ENCODE measurements at places on chromosomes 2 and 18.
A peak's percentile ranks its signal among the peaks of the same experiment; 100 is the strongest.

GRCh38 chr2:240557101-240557751 lies 562 bp downstream of the ANKMY1 start:
- peak; percentile 65 for DNase-seq

DNA sequence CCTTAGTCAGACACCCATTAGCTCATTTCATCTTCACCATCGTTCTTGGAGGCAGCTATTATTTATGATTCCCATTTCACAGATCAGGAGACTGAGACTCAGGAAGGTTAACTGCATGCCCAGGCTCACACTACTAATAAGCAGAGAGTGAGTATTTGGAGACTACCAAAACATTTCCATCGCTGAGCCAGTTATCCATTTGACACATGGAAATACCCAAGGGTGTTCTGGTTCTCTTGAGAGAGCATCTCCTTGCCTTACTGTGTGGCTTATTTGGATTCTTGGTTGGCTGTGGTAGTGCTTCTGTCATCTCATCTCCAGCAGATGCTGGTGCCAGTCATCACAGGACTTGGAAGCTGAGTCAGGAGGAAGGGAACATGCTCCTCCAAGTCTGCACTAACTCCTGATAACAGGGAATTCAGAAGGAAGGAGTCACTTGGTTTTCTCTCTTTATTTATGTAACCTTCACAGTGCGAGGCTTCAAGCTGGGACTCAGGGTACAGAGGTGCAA lies 55.2 kb downstream of the RASGRP3 start:
- DNase-seq, result no peak

DNA sequence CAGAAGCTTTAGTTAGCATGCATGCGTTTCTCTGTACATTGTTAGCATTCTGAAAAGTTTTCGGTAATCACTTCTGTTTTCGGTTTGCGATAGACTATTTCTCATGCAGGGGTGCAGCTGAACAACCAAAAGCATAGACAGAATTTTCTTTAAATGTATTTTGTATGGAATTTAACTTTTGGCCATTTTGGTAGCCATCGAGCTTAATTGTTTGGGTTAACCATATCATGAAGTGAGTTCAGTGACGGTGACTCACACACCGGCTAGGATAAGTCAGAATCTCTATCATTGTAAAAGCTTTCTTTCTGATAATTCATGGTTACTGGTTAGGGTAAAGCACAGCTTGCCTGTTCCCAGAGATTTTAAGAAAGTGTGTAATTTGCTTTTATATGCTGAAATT lies 107.2 kb downstream of the CD226 start:
- no peak for DNase-seq

DNA sequence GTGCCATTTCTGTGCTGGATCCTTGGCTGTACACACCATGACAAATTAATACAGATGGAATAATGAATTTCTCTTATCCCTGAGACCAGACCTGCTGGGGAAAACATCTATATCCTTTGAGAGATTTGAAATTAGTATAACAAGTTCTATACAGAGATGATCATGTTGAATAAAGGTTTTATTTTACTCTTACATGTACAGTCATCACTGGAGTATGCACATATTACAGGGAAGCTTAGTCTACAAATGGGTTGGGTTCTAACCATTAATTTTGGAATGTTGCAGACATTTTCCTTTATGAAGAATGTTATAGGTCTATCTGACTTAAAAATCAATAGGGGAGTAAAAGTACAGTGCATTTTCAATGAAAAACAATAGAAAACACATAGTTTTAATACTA lies 29.9 kb upstream of the MMADHC start:
- DNase-seq, result no peak

DNA sequence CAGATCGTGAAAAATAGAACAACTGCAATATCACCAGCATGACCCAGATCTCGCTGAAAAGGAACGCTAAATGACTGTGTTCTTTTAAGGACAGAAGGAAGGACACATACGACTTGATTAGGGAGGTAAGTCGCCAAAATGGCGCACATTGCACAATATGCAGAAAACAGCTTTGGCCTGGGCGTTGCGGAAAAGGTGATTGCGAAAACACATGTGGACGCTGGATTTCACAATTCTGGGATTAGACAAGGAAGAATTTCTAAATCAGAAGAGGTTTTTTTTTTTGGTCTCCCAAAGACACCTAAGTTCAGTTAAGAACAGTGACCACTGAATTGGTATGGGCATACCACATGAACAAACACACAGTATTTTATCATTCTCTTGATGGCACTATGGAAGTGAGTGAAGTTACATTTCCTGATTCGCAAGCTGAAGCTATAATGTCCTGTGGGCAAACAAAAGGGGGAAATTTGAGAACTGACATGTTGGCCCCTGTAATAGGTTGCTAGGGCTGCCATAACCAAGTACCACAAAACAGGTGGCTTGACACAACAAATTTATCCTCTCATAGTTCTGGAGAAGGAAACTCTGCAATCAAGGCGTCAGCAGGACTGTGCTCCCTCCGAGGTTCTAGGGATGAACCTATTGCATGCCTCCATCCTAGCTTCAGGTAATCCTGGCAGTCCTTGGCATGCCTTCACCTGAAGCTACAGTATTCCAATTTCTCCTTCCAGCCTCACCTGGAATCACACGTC lies 25.8 kb upstream of the ERICH2 start:
- DNase-seq, result no peak

GRCh38 chr2:52501715-52502475 lies 1265.7 kb upstream of the CHAC2 start:
- no peak for DNase-seq

DNA sequence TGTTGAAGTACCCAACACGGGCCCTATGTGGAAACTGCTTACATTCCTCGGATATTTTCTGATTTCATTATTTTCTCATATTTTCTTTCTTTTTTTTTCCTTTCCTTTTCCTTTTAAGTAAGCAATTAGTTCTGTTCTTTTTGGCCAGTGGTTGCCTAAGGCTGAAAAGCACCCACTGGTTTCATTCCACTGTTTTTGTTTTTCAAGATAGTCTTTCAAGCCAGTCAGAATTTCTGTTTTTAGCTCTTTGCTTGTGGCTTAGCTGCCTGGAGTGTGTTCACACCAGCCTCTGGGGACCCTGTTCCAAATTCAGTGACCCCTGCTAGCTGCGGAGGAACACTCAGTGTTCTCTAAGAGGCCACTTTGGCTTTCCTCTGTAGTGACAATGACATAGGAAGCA lies 73.6 kb downstream of the NRP2 start:
- no peak for DNase-seq

DNA sequence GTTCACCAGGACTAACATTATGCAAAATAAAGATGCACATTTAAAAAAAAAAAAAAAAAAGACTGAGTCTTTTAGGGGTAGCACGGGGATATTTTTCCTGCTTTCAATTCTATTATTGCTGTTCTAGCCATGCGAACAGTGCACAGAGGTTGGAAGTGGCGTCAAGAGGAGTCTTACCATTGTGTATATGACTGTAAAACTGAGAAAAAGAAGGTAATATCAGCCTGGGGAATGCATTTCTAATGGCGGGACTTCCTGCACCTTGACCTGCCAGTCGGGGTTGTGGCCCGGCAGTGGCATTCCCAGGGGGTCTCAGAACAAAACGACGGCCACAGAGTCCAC lies 48.5 kb upstream of the ATP6V1B1 start:
- no peak for DNase-seq

DNA sequence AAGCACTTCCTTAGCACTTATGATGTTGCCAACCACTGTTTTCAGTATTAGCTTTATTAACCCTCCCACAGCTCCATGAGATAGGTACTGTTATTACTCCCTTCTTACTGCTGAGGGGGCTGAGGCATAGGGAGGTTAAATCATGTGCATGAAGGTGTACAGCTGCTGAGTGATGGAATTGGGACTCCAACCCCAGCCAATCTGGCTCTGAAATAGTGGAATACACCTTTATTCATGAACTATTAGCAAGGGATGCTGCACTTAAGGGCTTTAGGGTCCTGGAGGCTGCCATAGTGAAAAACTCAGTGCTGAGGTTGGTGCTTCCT lies 19.2 kb downstream of the SMARCAL1 start:
- no peak for DNase-seq

DNA sequence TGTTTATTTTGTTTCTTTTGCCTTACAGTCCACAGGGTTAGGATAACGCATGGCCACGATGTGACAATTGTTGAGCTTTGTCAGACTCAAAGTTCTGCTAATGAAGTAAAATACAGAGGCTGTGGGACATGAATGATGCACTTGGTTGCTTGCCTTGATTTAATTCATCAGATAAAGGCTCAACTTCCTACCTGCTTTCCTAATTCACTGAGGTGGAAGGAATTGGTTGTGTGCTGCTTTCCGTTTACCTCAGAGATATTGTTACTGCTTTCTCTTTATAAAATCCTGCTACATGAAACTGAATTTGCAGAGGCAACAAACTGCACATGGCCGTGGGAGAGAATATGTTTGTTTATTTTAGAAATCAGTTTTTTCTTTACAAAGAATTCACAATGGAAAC lies 6.6 kb downstream of the RIT2 start:
- no peak for DNase-seq

DNA sequence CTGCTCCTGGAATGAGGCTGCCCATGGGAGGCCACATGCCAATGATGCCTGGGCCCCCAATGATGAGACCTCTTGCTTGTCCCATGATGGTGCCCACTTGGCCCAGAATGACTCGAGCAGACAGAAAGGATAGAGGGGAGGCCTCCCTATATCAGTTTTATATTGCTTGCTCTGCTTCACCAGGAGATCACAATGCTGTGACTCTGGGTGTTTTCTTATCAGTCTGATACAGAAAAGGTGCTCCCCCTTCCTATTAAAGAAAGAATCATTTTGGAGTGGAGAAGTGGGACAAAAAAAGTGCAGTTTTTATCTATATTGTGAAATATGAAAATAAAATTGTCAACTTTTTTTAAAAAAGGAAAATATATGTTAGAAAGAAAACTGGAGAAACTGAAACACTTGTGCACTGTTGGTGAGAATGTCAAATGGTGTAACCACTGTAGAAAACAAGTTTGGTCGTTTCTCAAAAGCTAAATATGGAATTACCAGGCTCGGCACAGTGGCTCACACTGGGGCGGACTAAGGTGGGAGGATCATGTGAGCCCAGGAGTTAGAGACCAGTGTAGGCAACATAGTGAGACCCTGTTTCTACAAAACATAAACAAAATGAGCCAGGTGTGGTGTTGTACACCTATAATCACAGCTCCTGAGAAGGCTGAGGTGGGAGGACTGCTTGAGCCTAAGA lies 21.8 kb downstream of the LPIN2 start:
- DNase-seq, result no peak

- DNase-seq, result no peak
Measured at GRCh38 chr2:96207073-96207773, 1.4 kb downstream of the STARD7 start.

- no peak for DNase-seq
Measured at GRCh38 chr18:715626-716025, 3.2 kb upstream of the ENOSF1 start.

GRCh38 chr18:6842081-6842480 lies 112.6 kb downstream of the ARHGAP28 start:
- no peak for DNase-seq

DNA sequence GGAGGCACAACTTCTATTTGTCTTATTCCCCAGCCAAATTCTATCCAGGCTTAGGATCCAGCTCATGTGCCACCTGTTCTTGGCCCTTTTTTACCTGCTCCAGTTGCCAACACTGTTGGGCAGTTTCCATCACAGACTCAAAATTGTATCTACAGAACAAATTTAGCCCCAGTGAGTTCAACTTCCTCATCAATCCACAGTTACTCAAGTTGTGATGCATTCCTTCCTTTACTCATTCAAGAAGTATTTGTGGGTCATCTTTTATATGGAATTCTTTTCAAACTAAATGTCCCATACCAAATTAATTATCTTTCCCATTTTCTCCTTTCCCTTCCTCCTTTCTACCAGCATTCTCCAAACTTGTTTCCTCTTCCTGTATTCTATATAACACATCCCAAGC lies 12.7 kb upstream of the DDX18 start:
- DNase-seq, result no peak

GRCh38 chr2:6864923-6865345 lies 773 bp downstream of the CMPK2 start:
- peak; percentile 69 for DNase-seq

DNA sequence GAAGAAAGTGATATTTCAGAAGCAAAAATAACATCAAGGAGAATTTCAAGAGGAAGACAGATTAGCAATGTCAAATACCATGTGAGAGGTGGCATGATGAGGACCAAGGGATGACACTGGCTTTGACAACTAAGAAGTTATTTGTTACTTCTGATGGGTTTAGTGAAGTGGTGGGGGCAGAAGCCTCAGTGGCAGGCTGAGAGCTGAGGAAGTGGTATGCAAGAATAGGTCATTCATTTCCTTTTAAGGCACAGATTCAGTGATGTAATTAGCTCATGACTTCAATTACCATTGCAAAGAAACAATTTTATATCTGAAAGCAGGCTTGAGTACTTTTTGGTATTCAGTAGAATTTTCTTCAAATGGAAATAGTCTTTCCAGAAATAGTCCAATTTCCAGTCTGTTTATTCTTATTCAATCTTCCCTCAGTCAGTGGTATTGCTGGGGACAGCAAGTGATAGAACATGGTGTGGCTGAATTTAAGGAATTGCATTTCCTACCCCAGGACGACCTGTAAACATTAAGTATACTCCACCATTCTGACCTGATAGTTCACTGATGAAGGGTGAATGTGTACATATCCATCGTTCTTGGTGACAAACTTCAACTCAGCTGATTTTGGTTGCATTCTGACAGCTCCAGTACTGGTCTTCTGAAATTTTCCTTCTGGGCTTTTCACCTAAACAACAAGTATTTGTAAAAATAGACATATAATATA lies 28.2 kb downstream of the GEMIN6 start:
- DNase-seq, result no peak

DNA sequence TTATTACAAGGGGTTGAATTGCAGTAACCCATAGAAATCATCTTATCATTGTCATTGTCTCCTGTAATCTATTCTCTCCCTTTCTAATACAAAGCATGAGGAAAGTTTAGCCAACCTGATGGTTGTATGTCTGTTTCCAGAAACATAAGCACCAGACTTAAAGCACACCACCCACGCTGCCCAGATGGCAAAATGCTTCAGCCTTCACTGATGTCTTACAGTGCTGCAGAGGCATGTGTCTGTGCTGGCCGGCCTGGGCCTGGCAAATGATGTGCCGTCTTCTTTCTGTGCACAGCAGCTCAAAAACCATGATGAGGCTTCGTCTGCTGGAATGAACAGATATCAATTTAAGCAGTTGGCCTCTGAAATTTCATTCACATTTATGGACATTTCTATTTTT lies 443.0 kb upstream of the RGPD4 start:
- DNase-seq, result no peak

- no peak for DNase-seq
Measured at GRCh38 chr2:126909781-126910180, 11.1 kb downstream of the TEX51 start.

GRCh38 chr2:31420936-31421335 lies 6.4 kb upstream of the XDH start:
- no peak for DNase-seq

DNA sequence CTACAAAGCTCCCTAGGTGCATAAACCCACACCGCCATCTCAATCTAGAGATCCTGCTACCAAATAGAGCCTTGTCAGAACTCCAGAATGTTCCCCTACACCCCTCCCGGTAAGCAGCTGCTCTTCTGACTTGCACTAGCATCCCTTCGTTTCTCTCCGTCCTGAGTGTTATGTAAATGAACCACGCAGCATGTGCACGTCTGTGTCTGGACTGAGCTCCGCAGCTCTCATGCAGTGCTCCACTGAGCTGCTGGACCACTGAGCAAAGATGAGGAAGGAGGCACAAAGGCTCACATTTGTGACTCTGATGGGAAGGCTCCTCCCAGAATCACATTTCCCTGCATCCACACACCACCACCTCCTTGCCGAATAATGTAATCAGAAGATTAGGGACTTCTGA lies 203.6 kb downstream of the MYT1L start:
- no peak for DNase-seq

Measured in left forelimb (tissue), 1 donor.